A549 treated with Mapracorat at 1 μM for 4 hours (cell line): ENCODE measurements at places on chromosomes 2 and 18. TPM values are rescaled to one million over a fixed set of nuclear protein-coding genes. Genes with fewer than 3 reads are reported as not detected.

Gene CCDC148
- 0.30 to 0.46 TPM (median 0.37 TPM) in 5 replicates for total RNA-seq

Gene APCDD1
- not detected in 5 replicates for total RNA-seq

Gene TNFRSF11A
- total RNA-seq = 4.8 to 9.7 TPM (median 8.3 TPM) in 5 replicates

Gene HNRNPLL
- 17.8 to 26.3 TPM (median 25.5 TPM) in 5 replicates for total RNA-seq

Gene NPPC
- 0.31 to 0.59 TPM (median 0.40 TPM) in 4 of 5 replicates, not detected in the other for total RNA-seq

Gene CNGA3
- total RNA-seq = 0.06 TPM in 1 of 5 replicates, not detected in the others

Gene RAB31
- 18.1 to 24.3 TPM (median 22.0 TPM) in 5 replicates for total RNA-seq

Gene FARSB
- total RNA-seq = 44.1 to 47.5 TPM (median 44.3 TPM) in 5 replicates

Gene ATP6V1B1
- 2.0 to 2.7 TPM (median 2.2 TPM) in 5 replicates for total RNA-seq

Gene PRSS56
- 0.07 to 0.21 TPM (median 0.12 TPM) in 5 replicates for total RNA-seq

Gene LIMS1
- 35.7 to 70.0 TPM (median 56.7 TPM) in 5 replicates for total RNA-seq

Gene SIX3
- 1.2 to 2.4 TPM (median 1.9 TPM) in 5 replicates for total RNA-seq

Gene MAP3K19
- total RNA-seq = not detected in 5 replicates

Gene GAL3ST2
- total RNA-seq = 0.15 to 0.42 TPM (median 0.25 TPM) in 5 replicates

Gene LRP1B
- total RNA-seq = not detected in 5 replicates

Gene GRP
- not detected in 5 replicates for total RNA-seq

Gene AQP4
- total RNA-seq = not detected in 5 replicates

Gene DSG4
- not detected in 5 replicates for total RNA-seq

Gene SCYGR4
- not detected in 5 replicates for total RNA-seq

Gene EFR3B
- total RNA-seq = 10.0 to 10.5 TPM (median 10.3 TPM) in 5 replicates

Gene SH2D6
- 0.56 to 1.8 TPM (median 0.92 TPM) in 5 replicates for total RNA-seq

Gene DLGAP1
- total RNA-seq = 0.03 TPM in 1 of 5 replicates, not detected in the others

Gene KIF5C
- 0.30 to 0.77 TPM (median 0.35 TPM) in 5 replicates for total RNA-seq

Gene TMEM17
- total RNA-seq = 3.6 to 4.8 TPM (median 4.5 TPM) in 5 replicates

Gene COL4A3
- total RNA-seq = 0.54 to 1.6 TPM (median 0.80 TPM) in 5 replicates

Gene ONECUT2
- 0.20 to 0.75 TPM (median 0.33 TPM) in 5 replicates for total RNA-seq

Gene RPL37A
- 4,919 to 5,349 TPM (median 4,978 TPM) in 5 replicates for total RNA-seq

Gene GLI2
- total RNA-seq = 16.6 to 26.1 TPM (median 24.1 TPM) in 5 replicates

Gene SAG
- total RNA-seq = not detected in 5 replicates

Gene DNAJC5G
- total RNA-seq = not detected in 5 replicates

Gene MTCL1
- total RNA-seq = 50.1 to 60.8 TPM (median 57.2 TPM) in 5 replicates

Gene C2orf74
- 13.7 to 18.7 TPM (median 14.9 TPM) in 5 replicates for total RNA-seq

Gene SCN3A
- total RNA-seq = 0.01 TPM in 1 of 5 replicates, not detected in the others

Gene SDC1
- 148 to 201 TPM (median 187 TPM) in 5 replicates for total RNA-seq

Gene ASXL3
- not detected in 5 replicates for total RNA-seq

Gene ORMDL1
- total RNA-seq = 38.4 to 47.5 TPM (median 43.3 TPM) in 5 replicates

Gene RFTN2
- 0.02 TPM in 1 of 5 replicates, not detected in the others for total RNA-seq

Gene EFEMP1
- total RNA-seq = 31.2 to 57.5 TPM (median 41.7 TPM) in 5 replicates

Gene AQP12B
- not detected in 5 replicates for total RNA-seq

Gene FBLN7
- 0.13 to 0.73 TPM (median 0.58 TPM) in 5 replicates for total RNA-seq

Gene SNRPD1
- 158 to 181 TPM (median 170 TPM) in 5 replicates for total RNA-seq

Gene RNU2-63P
- not detected in 5 replicates for total RNA-seq

Gene IFIH1
- total RNA-seq = 0.81 to 1.4 TPM (median 0.99 TPM) in 5 replicates

Gene PARD6G
- total RNA-seq = 1.2 to 3.8 TPM (median 2.6 TPM) in 5 replicates

Gene FAM117B
- total RNA-seq = 1.5 to 2.1 TPM (median 1.6 TPM) in 5 replicates

Gene CTAGE1
- total RNA-seq = not detected in 5 replicates

Gene SCG2
- total RNA-seq = 0.98 to 1.4 TPM (median 1.1 TPM) in 5 replicates

Gene CRYGD
- total RNA-seq = not detected in 5 replicates

Gene TYMS
- 169 to 181 TPM (median 172 TPM) in 5 replicates for total RNA-seq

Gene HTR2B
- 0.09 TPM in 1 of 5 replicates, not detected in the others for total RNA-seq
